Esophagus squamous epithelium (tissue), 5 donors: ENCODE measurements at places on chromosomes 1 and 21.

DNA sequence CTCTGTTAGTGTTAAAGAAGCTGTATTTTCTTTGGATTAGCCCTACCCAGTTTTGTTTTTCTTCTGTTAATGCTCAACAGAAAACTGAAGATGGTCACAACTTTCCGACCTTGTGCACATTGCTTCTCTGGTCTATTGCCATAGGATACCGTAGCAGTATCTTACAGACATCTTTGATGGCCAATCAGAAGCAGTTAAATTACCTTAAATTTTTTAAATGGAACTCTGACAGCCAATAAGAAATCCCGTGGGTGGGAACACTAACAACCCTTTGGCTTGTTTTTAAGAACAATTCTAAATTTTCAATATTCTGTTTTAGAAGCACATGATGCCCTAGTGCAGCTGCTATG is 17.2 kb downstream of the NFYC start:
- no peak for DNase-seq

- DNase-seq, result no peak
Measured at GRCh38 chr1:11052839-11053757, 6.1 kb upstream of the MASP2 start.

- no peak for DNase-seq
Measured at GRCh38 chr1:161421456-161421855, 53.8 kb upstream of the CFAP126 start.

- no peak for DNase-seq
Measured at GRCh38 chr21:30628109-30628508, 6.9 kb upstream of the KRTAP20-2 start.

DNA sequence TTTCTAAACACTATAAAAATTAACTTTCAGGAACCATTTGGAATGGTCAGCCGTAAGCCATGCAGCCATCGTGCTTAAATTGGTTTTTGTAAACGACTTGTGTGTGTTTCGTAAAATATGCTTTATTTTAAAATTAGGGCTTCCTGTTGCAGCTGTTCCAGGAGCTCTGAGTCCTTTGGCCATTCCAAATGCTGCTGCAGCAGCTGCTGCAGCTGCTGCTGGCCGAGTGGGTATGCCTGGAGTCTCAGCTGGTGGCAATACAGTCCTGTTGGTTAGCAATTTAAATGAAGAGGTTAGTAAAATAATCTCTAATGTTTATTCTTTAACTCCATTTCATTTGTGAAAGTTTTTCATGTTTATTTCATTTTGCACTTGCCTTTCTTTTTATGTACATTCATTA is 83.1 kb downstream of the PTBP2 start:
- no peak for DNase-seq

DNA sequence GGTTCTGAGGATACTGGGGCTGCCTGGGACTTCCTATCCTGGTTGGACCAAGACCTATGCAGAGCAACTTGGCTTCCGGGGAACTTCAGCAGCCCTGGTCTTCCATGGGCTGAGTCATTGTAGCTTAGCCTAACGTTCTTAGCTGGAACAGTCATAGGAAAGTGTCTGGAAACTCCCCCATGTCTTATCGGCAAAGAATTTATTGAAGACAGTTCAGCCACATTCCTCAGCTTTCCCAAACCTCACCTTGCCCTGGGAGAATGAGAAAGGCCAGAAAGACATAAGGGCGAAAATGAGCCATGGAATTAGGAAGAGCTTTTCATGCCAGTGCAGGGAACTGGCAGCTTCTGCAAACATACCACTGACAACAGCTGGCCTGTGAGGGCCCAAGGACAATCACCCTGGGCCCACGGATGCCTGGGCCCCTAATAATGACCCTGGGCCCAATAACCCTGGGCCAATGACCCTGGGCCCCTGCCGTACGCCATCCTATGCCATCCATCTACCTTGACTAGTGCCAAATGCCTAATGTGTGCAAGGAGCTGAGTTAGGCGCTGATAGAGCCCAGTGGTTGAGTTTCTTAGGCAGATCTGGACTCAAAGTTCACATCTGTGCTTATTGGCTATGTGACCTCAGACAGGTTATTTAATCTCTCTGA is 114.4 kb upstream of the GADD45A start:
- DNase-seq, result no peak

- DNase-seq, result no peak
Measured at GRCh38 chr1:227124473-227124872, 184.4 kb downstream of the COQ8A start.

DNA sequence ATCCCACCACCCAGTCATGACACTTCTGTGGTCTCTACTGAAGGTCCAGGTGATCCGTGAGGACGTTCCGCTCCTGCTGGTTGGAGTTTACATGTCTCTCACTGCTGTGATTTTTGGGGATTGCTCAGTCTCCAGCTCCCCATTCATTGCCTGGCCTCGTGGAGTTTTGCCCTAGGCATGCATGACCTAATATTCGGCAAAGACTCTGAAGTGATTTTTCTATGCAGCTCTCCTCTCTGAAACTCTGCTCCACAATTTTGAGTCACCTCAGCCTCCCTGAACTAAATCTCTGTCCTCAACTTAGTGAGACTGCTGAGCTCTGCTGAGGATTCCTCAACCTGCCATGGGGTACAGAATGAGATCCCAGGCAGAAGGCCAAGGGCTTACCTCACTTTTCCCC is 174.4 kb upstream of the FGGY start:
- no peak for DNase-seq

DNA sequence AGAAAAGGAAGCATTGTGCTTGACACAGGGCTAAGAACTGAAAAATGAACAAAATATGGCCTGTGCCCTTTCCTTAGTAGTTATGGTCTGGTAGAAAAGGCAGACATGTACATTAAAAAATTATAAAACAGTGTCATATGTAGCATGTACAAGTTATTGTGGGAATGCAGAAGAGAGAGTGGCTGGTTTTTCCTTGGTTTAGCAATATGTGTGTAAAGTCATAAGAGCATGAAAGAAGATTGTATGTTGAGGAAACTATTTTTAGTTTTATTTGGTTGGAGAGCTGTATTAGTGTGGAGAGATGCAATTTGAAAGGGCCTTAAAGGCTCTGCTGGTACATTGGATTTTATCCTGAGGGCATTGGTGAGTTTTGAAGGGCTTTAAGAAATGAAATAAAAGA is 145.8 kb downstream of the PDE4B start:
- DNase-seq, result no peak

GRCh38 chr1:206142770-206143169 is 25.6 kb upstream of the AVPR1B start:
- DNase-seq, result no peak

DNA sequence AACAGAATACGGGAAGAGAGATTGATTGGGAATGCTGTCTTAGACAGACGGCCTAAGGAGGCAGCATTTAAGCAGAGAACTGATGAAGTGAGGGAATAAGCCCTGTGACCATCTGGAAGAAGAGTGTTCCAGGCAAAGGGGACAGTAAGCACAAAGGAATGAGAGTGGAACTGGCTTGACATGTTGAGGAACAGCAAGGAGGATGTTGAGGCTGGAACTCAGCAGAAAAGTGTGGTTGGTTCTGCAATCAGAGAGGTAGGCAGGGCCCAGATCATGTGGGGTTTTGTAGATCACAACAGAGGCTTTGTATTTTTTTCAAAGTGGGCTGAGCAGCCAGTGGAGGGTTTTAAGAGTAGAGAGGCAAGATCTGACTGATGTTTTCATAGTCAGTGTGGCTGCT is 157.4 kb downstream of the DNM3 start:
- no peak for DNase-seq

GRCh38 chr1:42175314-42176054 is 10.9 kb upstream of the GUCA2A start:
- DNase-seq, result no peak

GRCh38 chr1:28180306-28181305 is 4.1 kb upstream of the PTAFR start:
- DNase-seq, result no peak
